ENCODE measurements at places on chromosomes 4 and X.

GRCh38 chr4:94889946-94890345, 132.2 kb downstream of the BMPR1B start:
- no peak for DNase-seq

DNA sequence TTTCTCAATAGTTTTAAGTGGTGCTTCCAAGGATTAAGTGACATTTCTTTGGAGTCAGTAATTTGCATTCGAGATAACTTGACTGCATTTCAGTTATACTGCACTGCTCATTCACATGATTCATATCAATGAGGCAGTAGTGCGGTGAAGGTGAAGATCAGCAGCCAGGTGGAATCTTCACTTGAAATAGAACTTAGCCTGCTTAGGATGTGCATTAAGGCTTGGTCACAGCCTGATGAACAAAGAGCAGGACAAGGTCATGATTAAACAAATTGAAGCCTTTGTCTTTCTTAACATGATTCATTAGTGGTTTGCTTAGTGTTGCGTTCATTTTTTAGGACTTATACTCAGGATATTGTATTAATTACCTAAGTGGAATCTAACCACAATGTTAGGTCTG, 212.1 kb upstream of the GALNTL6 start:
- DNase-seq: no peak

DNA sequence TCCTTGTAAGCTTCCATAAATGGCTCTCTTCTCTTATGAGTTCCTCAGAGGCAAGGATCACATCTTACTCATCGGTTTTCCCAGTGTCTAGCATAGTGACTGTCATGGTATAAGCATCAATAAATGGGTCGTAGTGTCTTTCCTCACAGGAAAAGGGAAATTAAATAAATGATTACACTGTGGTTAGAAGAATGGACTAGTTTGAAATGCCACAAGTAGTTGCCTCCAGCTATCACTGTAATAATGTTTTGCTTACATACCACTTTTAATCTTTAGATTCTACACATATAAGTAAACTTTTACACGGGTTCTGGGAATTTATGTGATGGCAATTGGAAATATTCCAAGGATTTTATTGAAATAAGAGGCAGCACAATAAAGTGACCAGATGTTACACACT, 152.8 kb upstream of the CXorf51A start:
- DNase-seq: no peak

- DNase-seq: no peak
Observed at GRCh38 chr4:141021397-141022110, 111.7 kb downstream of the RNF150 start.

- DNase-seq: no peak
Observed at GRCh38 chrX:148611993-148612392, 111.6 kb downstream of the AFF2 start.

GRCh38 chr4:123941306-123941705, 544.7 kb downstream of the SPRY1 start:
- DNase-seq: no peak

DNA sequence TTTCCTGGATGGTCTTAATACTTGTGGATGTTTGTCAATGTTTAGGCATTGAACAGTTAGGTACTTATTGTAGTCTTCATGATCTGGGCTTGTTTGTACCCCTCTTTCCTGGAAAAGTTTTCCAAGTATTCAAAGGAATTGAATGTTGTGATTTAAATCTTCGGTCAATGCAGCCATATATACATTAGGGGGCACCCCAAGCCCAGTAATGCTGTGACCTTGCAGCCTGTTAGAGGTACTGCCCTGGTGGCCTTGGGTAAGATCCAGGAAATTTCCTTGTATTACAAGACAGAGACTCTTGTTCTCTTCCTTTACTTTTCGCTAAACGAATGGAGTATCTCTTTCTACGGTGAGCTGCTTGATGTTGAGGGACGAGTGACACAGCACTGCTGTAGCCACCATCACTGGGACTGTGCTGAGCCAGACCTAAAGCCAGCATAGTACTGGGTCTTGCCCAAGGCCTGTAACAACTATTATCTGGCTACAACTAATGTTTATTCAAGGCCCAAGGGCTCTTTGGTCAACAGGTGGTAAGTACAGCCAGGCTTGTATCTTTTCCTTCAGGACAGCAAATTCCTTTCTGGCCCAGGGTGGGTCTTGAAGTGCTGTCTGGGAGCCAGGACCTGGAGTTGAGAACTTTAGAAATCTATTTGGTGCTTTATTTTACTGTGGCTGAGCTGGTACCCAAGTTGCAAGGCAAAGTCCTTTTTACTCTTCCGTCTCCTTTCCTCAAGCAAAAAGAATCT, 118.3 kb upstream of the ATOH1 start:
- no peak for DNase-seq

DNA sequence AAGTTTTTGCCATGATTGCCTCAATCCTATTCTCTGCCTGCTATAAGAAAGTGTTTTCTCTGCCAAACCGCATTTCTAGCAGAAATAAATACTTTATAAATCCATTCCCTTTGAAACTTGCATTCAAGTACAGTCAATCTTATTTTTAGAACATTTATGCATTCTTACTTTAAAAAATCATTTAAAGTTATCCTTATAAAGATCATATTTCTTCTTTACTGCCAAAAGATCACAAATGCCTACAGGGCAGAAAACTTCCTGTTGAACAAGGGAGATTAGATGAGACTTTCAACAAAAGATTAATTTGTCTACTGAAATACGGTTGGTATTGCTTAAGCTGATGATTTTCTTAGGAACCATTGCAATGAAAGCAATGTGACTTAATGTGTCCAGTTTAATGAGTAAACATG, 207.2 kb upstream of the SLIT2 start:
- no peak for DNase-seq

GRCh38 chr4:101237773-101238172, 109.6 kb downstream of the PPP3CA start:
- no peak for DNase-seq
